Spleen (tissue), 13 donors: ENCODE measurements at places on chromosomes 4 and X. TPM values are rescaled to one million over a fixed set of nuclear protein-coding genes. Genes with fewer than 3 reads are reported as not detected.

GRCh38 chrX:103513476-103514108 lies 5.7 kb downstream of the RAB40A start:
- H3K4me1 ChIP-seq: no peaks in the 10 kb centered on the region
- no peaks in the 10 kb centered on the region for H3K36me3 ChIP-seq
- DNase-seq: no peak

GRCh38 chrX:153445106-153445855 lies 575 bp downstream of the TREX2 start:
- no peak for DNase-seq
- H3K4me3 ChIP-seq: no peak overlapping the region
- H3K27me3 ChIP-seq: no peaks in the 10 kb centered on the region
- no peaks in the 10 kb centered on the region for H3K4me1 ChIP-seq
- H3K27ac ChIP-seq: no peak overlapping the region

DNA sequence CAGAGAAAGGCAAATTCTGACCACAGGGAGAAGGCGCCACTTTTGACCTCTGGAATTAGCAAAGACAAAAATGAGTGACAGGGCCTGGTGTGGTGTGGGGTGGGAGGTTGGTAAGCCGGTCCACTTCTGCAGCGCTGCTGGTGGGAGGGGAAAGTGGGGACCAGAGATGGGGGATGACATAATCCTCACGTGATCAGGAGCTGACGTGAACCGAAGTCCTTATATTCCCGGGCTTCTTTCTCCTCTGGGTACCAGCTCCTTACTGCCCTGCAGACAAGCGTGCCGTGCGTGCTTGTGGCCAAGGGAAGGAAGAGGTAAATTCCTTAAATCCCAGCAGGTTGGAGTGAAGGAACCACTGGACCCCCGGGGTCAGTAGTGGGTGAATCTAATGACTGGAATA lies at the start of gene TCEAL7:
Gene TCEAL7, plus strand, starts transcription at position 249 of the 400 bp plus-strand sequence. CDS start 1,165 bp downstream, outside the sequence.
- no peaks in the 10 kb centered on the region for H3K4me1 ChIP-seq
- no peak for DNase-seq
- H3K27ac ChIP-seq: no peak within 1 kb of the TSS
- no peak within 1 kb of the TSS for H3K4me3 ChIP-seq

DNA sequence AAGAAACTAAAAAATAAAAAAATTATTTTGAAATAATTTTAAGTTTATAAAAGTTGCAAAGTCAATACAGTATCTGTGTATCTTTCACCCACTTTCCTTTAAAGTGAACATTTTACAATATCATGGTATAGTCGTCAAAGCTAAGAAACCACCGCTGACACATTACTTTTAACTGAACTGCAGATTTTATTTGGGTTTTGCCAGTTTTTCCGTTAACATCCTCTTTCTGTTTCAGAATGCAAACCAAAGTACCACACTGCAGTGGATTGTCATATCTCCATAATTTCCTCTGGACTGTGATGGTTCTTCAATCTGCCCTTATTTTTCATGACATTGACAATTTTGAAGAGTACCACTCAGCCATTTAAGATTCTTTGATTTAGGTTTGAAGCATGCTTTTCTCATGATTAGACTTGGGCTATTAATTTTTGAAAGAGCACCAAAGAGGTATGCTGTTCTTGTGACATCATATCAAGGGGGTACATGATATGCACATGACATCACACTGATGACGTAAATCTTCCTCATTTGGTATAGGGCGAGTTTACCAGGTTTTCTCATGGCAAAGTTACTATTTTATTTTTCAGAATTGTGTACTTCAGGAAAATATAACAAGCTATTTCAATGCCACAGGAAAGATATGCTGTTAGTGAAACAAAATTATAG lies 3.6 kb upstream of the CXCL1 start:
- H3K27me3 ChIP-seq: peaks cover 6% of the 10 kb centered on the region
- DNase-seq: no peak
- peak overlapping the region; percentile 13 for H3K27ac ChIP-seq
- H3K4me1 ChIP-seq: no peaks in the 10 kb centered on the region
- H3K4me3 ChIP-seq: no peak overlapping the region
- H3K36me3 ChIP-seq: no peaks in the 10 kb centered on the region

GRCh38 chr4:28278676-28279075 lies 1418.0 kb downstream of the STIM2 start:
- H3K4me1 ChIP-seq: no peaks in the 10 kb centered on the region
- H3K36me3 ChIP-seq: no peaks in the 10 kb centered on the region

DNA sequence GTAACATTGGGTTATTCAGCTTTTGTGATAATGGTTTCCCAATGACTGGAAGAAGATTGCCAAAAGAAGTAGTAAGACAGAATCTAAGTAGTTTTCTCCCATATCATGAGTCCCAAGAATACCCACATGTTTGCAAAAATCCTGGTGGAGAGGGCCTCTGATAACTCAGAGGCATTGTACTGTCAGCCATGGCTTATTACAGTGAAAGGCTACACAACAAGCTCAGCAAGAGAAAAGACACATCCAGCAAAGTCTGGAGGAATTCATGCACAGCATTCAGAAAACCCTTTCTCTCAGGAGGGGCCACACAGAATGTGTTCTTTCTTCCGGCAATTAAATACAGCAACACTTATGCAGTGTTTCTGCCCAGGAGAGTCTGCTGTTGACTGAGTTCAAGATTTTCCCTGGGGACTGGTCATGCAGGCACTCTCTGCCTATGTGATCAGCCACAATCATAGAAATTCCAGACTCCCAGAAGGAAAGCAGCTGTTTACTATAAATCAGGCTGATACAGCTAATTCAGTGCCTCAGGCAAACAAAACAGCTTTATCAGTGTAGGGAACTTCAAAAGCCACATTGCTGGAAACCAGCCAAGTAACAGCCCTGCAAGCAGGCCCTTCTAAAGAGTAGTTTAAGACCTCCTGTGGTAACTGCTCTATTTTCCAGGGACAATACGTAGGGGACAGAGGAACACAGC lies 937.1 kb downstream of the CCSER1 start:
- H3K27me3 ChIP-seq: no peaks in the 10 kb centered on the region
- DNase-seq: no peak
- H3K36me3 ChIP-seq: no peaks in the 10 kb centered on the region
- H3K4me1 ChIP-seq: no peaks in the 10 kb centered on the region

- peaks cover 22% of the 10 kb centered on the region for H3K4me1 ChIP-seq
- H3K36me3 ChIP-seq: peaks cover 36% of the 10 kb centered on the region
- H3K27me3 ChIP-seq: no peaks in the 10 kb centered on the region
- no peak overlapping the region for H3K4me3 ChIP-seq
- no peak overlapping the region for H3K27ac ChIP-seq
These were observed 1.3 kb upstream of the CCNA2 start for GRCh38 chr4:121824950-121825349.

- H3K27ac ChIP-seq: no peak overlapping the region
- H3K4me3 ChIP-seq: no peak overlapping the region
- H3K27me3 ChIP-seq: no peaks in the 10 kb centered on the region
- no peak for DNase-seq
- peaks cover 37% of the 10 kb centered on the region for H3K4me1 ChIP-seq
These were observed 136.6 kb downstream of the AFF1 start for GRCh38 chr4:87071401-87071800.

GRCh38 chr4:107631560-107631959 lies 88.5 kb downstream of the PAPSS1 start:
- H3K4me3 ChIP-seq: no peak overlapping the region
- H3K27ac ChIP-seq: no peak overlapping the region
- no peaks in the 10 kb centered on the region for H3K27me3 ChIP-seq
- peaks cover 28% of the 10 kb centered on the region for H3K36me3 ChIP-seq

The GLUD2 gene
- 0.17 TPM for total RNA-seq

The DYNLT3 gene
- 23.2 TPM for total RNA-seq

The SMARCA1 gene
- total RNA-seq: 25.3 TPM

The LGI2 gene
- 0.51 TPM for total RNA-seq

The MORF4L2 gene
- 190 TPM for total RNA-seq

The ALAS2 gene
- 206 TPM for total RNA-seq

The MAGEA2 gene
- total RNA-seq: not detected

The MAGED4B gene
- 9.2 TPM for total RNA-seq

The RASGEF1B gene
- 28.6 TPM for total RNA-seq
